ENCODE measurements at places on chromosomes 12 and 14.

DNA sequence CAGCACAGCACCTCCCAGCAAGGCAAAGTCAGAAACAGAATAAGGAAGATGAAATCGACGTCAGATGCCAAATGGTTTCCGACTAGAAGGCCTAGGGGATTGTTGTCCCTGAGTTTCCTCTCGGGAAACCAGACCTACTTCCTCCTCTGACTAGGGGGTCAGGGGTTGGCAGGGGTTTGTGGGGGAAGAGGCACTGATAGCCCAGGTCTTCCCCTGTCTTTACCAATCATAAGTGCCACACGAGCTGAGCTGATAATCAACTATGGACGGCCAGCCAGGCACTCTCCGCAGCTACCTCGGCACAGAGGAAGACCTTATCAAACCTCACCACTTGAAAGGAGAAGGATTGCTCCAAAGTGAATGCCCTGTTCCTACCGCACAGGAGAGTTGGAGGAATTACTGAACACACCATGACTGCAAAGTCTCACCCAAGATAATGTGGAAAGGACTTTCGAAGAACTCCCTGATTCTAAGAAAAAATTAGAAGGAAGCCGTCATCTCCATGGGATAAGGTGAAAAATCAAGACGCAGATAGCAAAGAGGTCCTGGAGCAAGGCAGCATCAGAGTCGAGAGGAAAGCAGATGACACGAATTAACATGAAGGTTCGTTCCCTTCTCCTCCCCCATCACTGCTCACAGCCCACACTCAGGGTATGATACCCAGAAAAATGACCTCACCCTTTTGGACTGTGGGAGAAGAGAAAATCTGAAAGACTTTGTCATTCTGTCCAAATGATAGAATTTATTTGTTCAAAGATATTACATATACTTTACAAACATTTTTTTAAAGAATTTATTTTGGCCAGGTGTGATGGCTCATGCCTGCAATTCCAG lies 77.7 kb upstream of the MED13L start:
- no peak for DNase-seq

- DNase-seq, result peak; percentile 57
Measured at GRCh38 chr14:32576088-32576795, 247.1 kb downstream of the AKAP6 start.

- no peak for DNase-seq
Measured at GRCh38 chr12:119594772-119595445, 1.3 kb downstream of the TMEM233 start.

DNA sequence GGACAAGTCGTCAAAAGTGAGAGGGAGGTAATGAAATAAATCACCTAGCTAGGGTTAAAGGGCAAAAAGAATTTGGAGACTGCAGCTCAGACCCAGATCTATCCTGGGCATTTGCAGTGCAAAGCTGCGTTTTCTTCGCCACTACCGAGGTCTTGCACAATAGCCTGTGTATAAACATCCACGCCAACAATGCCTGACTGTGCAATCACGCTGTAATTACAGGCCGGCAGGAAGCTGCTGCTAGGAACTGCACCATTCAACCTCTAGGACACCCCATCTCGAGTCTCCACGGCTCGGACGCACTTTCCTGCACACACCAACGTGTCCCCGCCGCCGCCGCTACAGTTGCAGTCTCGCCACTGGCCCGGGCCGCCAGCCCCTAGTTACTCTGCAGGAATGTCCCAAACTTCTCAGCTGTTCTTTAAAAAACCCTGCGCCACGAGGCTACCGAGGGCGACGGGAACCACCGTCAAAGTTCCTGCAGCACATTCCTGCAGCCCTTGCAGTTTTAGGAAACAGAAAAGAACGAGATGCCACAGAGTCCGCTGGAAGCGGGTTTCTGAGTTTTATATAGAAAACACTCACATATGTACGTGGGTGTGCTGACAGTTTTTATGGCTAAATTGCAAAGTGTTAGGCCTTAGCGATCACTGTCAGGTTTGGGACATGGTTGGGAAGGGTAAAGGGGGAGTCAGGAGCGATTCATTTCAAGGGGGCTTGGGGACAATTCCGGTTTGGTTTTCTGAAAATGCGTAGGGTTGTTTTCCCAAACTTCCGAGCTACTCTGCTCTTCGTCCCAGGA lies 65.6 kb upstream of the PTGR2 start:
- DNase-seq, result no peak

GRCh38 chr14:21081521-21082142 lies 11.5 kb downstream of the ARHGEF40 start:
- DNase-seq, result no peak

- DNase-seq, result no peak
Measured at GRCh38 chr12:46752396-46752795, 73.4 kb downstream of the SLC38A4 start.

Data from spinal cord (tissue), 10 donors.